ENCODE measurements at places on chromosomes 3 and 15. TPM values are rescaled to one million over a fixed set of nuclear protein-coding genes. Genes with fewer than 3 reads are reported as not detected.

Gene RBP2
- total RNA-seq = not detected

Gene NR1I2
- total RNA-seq = 0.07 TPM

GRCh38 chr15:90143166-90143655, 40.9 kb upstream of the IDH2 start:
- DNase-seq = peak; percentile 50

- DNase-seq = no peak
These were observed 67.6 kb downstream of the TP63 start for GRCh38 chr3:189698811-189699210.

- DNase-seq = no peak
These were observed 40.8 kb downstream of the POLR2M start for GRCh38 chr15:57747206-57747896.

GRCh38 chr15:90694987-90695386, 22.2 kb upstream of the BLM start:
- DNase-seq = no peak

GRCh38 chr3:1578124-1578806, 485.4 kb downstream of the CNTN6 start:
- DNase-seq = no peak
